ENCODE measurements at places on chromosomes 2 and 18.
A peak's percentile ranks its signal among the peaks of the same experiment; 100 is the strongest.

DNA sequence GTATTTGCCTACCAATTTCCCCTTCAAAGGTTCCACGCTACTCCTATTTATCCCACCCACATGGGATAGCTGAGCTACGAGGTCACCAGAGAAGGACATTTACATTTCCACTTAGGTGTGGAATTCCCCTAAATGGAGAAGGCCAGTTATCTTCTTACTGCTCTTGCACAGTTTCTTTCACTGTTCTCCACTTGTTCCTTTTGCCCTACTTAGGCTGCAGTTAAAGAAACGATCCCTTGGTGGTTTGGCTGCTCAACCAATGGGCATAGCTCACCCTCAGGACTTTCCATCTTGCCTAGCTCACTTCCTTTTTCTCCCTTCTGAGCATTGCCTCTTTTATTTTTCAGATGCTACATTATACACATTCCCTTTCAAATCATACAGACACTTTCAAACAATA lies 11.2 kb upstream of the NABP1 start:
- DNase-seq = no peak

DNA sequence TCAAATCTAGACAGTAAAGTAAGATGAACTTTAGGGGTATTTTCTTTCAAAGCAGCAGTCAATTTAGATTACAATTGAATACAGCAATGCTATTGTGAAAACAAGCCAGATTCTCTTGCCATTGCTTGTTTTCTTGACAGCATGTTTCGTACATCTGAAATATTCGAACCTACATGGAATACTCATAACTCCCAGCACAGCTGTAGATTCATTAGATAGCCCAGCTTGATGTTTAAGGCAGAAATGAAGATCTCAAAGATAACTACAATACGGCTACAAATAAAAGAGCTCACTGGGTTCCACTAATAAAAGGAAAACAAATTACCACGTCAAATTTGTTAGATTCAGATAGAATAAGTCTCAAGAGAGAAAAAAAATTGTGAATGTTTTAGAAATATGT lies 208.8 kb downstream of the WDPCP start:
- DNase-seq = no peak

GRCh38 chr2:63514237-63514716 lies 74.0 kb downstream of the WDPCP start:
- DNase-seq = no peak

- DNase-seq = no peak
These were observed 29.0 kb downstream of the INO80C start for GRCh38 chr18:35468711-35469110.

DNA sequence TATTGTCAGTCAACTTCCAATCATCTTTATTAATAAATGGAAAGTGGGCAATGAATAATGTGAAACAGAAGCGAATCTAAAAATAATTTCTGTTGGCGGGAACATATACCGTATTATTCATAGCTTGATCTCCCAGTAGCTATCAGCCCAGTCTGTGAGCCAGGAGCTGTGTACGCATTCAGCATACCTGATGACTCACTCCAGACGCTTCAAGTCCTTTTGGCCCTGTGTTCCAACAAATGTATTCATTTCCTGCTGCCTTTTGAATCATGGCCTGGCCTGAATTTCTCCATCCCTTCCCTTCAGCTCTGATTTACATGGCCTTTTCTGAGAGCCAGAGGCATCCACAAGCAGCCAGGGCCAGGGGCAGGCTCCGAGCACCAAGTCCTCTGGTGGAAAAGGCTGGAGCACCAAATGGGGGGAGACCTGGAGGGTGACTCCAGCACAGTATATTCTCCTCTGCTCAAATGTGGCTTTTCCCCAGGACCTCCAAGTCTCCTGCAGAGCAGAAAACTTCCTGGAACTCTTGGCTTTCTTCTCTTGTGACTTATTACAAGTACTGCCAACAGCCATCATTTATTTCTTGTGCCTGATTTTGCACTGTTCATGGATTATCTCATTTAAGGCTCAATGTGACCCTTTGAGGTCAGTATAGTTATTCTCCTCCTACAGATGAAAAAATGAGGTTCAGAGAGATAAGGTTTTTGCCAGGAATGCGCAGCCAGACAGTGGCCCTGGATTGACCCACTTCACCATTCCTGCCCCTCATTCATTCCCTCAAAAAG lies 108.7 kb downstream of the EN1 start:
- DNase-seq = peak; percentile 53

DNA sequence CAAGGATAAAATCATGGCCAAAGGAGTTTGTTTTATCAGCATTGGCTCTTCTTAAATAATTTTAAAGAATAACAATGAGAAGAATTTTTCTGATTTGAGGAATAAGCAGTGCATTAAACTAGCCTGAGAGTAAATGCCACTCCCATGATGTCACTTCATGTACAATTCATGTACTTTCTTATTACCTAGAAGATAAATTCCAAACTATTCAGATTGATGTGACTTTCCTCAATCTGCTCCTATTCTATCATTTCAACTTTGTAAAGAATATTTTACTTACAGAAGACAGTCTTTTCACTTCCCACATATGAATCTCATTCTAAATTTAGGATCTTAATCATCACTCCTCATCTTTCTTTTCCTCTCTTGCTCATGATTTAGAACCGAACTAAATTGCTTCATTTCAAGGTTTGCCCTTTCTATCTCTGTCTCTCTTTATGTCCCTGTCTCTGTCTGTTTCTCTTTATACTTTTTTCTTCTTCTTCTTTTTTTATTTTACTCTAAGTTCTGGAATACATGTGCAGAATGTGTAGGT lies 1142.0 kb upstream of the PIK3C3 start:
- no peak for DNase-seq

GRCh38 chr2:9071032-9071431 lies 67.5 kb upstream of the MBOAT2 start:
- no peak for DNase-seq

DNA sequence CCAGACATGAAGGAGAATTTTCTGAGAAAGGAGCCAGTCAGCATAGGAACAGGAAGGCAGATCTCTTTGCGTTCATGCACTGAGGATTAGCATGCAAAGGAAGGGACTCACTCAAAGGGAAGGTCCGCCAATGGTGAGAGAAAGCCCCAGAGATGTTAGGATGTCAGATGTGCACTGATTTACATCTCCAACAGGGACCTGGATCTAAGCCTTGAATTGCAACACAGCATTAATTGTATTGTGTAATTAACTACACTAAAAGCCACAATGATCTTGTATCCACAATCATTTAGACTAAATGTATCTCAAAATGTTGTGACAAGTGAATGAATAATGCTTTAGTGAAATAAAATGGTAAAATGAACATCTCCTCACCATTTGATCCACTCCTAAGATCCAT lies 4.2 kb downstream of the SERPINB5 start:
- no peak for DNase-seq

- DNase-seq = no peak
These were observed 3.2 kb downstream of the EPAS1 start for GRCh38 chr2:46300406-46300832.

DNA sequence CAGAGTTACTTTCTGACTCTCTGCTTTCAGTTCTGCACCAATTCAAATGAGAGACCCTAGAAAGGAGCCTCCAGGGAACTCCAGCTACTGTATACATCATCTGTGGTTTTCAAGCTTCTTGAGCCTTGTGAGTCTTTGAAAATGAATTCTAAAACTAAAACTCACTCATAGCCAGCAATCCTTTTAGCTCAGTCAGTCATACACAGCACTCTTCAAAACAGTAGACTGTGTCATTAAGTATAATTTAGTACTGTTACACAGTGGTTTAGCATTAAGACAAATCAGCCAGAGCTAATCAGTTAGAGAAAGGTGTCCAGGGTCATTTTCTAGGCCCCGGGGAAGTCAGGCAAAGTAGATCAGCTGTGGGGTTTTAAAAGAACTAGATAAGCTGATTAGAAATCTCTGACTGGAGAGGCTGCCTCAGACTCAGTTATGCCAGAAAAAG lies 322.1 kb upstream of the THUMPD2 start:
- no peak for DNase-seq

DNA sequence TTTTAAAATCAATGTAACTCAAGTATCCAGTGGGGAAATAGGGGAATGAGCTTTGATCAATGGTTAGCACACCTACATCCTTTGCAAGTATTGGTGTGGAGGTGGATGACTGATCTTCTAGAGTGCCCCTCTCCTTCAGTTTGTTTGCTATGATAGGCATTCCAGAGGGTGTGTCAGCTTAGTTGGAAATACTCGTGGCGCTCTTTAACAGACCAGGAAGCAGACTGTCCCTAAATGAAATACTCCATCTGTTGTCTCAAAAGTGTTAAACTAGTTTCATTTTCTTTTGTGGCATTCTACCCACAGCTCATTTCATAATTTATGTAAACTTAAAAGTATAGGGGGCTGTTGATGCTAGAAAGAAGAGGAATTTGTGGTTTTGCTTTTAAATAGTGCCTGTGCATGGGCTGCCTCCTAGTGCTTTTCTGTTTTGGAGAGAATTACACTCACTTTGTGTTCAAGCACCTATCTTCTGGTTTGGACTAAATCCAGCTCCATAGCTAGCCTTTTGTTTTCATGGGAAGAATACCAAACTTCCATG lies 66.2 kb downstream of the STAT1 start:
- DNase-seq = peak; percentile 34

GRCh38 chr2:38097258-38097987 lies 21.5 kb upstream of the CYP1B1 start:
- no peak for DNase-seq

GRCh38 chr2:119005051-119005450 lies 63.1 kb downstream of the MARCO start:
- DNase-seq = no peak

- DNase-seq = no peak
These were observed 2.1 kb upstream of the SNED1 start for GRCh38 chr2:240996161-240996833.

- DNase-seq = peak; percentile 96
These were observed 184.8 kb upstream of the SP5 start for GRCh38 chr2:170530284-170530745.

- peak; percentile 4 for DNase-seq
These were observed 11.6 kb upstream of the OLA1 start for GRCh38 chr2:174259981-174260380.

- DNase-seq = no peak
These were observed 239.3 kb downstream of the TWIST2 start for GRCh38 chr2:239087046-239087710.

DNA sequence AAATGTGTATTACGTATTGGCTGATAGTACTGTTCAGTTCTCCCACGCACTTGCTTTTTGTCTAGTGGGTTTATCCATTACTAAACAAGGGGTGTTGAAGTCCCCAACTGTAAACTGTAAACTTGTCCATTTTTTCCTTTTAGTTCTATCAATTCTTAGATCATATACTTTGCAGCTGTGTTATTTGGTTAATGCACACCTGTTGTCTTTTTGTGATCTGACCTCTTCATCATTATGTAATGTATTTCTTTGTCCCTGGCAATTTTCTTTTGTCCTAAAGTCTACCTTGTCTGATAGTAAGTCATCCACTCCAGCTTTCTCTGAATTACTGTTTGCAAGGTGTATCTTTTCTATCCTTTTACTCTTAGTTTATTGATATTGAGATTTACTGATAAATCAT lies 21.9 kb downstream of the MCEE start:
- no peak for DNase-seq

DNA sequence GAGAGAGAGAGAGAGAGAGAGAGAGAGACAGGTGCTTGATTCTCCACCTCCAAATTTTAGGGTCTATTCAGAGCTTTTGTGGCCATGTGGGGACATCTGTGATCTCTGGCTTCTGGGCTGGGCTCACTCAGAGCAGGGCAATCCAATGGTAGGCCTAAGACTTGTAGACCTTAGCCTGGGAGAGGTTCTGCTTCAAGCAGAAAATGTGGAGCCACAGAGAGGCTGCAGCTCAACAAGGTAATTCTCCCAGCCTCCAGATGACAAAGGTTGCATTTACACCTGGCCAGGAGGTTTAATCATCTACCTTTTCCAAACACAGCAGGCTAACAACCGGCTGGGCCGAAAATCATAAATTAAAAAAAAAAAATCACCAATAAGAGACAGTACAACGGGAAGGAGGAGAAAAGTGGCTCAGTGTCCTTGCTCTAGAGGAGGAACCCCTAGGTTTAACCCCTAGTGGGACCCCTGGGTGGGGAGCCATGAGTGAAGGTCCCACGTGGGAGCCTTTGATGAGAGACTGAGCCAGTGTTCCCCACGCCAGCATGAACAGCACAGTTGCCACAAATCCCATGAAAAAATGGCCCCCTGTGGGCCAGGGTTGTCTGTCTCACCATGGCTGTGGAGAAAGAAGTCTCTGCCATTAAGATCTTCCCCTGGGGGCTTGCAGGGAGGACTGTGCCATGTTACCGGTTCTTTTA lies 124.0 kb upstream of the GATA6 start:
- no peak for DNase-seq
